ENCODE measurements at places on chromosomes 1 and 21.

DNA sequence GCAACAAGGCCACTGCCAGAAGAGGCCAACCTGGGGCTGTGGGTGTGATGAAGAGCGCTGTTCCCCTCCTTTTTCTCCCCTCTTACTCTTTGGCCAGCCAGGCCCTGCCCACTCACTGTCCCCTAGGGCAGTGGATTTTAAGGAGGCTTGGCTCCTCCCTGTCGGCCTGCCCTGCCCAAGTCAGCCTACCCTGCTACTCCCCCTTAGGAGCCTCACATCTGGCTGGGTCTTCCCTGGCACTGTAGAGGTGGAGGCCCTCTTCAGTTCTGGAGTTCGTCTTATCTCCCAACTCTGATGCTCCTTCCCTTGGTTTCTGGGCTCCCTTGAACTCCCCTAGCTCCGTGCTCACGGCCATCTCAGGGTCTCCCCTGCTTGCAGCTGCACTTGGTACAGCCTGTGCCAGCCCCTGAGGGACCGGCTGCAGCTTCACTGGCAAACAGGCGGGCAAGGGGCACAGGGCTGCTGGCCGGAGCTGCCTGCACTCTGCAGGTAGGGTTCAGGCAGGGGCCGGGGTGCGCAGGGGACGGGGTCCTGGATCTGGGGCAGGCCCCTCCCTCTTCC lies 4.0 kb downstream of the AMPD2 start:
- no peak for DNase-seq

GRCh38 chr1:67582625-67583461 lies 102.2 kb upstream of the GADD45A start:
- no peak for DNase-seq

DNA sequence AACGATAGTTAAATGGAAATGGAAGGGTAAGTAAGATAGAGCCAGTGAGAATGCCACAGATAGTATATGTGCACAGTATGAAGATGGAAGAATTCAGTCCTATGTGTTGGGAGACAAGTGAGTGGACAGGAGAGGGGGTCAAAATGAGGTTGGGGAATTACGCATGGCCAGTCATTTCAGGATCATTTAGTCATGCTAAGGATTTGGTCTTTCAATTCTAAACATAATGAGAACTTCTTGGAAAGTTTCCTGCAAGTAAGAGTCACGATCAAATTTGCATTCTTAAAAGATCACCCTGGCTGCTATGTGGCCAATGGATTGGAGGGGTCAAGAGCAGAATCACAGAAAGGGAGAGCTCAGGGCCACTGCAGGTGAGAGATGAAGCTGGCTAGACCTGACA lies 64.0 kb upstream of the KCNK2 start:
- no peak for DNase-seq

DNA sequence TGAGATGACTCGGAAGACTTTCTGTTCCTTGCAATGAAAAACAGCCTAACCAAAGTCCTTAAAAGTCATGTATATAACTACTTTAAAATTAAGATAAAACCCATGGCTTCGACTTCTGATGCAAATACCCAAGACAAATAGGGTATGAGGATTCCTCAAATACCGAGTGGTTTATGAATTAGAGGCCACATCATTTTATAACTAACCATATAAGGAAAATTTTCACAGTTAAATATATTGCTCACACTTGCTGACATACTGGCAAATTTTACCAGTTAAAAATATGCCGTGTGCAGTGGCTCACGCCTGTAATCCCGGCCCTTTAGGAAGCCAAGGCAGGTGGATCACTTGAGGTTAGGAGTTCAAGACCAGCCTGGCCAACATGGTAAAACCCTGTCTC lies 5.4 kb downstream of the RERE start:
- no peak for DNase-seq

DNA sequence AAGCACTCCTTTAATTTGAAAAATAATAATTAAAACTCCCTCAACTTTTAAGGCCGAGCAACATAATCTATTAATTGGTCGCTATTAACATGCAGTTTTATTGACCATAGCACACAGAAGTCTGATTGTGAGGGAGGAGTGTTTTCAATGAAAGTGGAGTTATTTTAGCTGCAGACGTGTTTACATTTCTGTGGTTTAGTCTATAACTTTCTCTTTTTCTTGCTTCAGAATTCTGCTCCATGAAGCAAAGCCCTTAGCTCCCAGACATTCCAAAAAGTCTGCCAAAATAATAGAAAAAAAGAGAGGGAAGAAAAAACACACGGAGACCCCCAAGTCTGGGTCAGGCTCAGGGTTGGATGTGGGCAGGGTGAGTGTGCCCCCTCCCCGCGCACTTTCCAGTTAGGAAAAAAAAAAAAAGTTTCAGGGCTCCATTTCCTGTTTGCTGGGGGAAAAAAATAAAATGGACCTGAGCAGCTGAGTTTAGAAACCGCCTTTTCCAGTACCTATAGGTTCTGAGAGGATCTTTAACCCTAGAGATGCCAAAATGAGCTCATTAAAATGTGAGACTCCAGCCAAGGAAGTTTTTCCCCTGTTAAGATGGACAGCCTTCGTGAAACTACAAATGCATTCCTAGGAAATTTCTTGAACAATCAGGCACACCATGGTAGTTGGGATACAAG lies 143.7 kb upstream of the ETS2 start:
- DNase-seq, result no peak

GRCh38 chr1:43256675-43257570 lies 12.9 kb upstream of the TMEM125 start:
- no peak for DNase-seq

DNA sequence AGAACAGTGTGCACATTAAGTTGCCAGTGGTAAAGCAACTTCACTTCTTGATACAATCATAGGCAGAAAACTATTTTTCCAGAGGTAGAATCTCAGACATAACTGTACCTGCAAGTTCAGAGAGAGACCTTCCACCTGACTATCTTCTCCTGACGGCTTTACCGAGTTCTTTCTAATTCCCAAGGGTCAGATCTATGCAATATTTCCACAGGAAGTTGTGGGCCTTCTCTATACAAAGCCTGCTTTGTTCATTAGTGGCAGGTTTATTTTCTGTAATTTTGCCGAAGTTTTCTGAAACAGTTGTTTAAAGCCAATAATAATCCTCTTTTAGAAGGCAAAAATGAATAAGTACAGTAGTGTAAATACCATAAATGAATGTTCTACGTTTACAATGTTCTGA lies 58.2 kb upstream of the RCC1 start:
- DNase-seq, result no peak

GRCh38 chr1:25030674-25031589 lies 100.9 kb upstream of the RUNX3 start:
- no peak for DNase-seq

- no peak for DNase-seq
These were observed 25.0 kb downstream of the MCOLN2 start for GRCh38 chr1:84971957-84972356.

GRCh38 chr1:35847935-35848565 lies 35.0 kb upstream of the AGO1 start:
- DNase-seq, result no peak

GRCh38 chr1:68375919-68376318 lies 73.8 kb downstream of the RPE65 start:
- DNase-seq, result no peak

DNA sequence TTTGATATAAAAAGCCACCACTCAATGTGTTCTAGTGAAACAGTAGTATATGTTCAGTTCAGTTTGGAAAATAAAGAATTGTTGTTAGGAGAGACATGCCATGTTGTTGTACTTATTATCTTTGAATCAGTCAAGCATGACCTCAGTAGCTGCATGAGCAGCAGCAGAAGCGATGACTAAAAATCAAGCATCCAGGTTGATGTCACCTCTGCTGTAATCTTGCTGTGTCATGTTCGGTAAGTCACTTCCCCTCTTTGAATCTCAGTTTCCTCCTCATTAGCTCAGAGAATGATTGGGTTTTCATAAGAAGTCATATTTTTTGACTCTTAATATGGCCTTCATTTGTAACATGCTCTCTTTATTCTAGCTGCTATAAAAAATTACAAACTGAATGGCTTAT lies 428.4 kb upstream of the B3GALT2 start:
- no peak for DNase-seq

- no peak for DNase-seq
These were observed 11.5 kb upstream of the COL6A1 start for GRCh38 chr21:45969921-45970673.

GRCh38 chr1:100816049-100816448 lies 78.6 kb downstream of the EXTL2 start:
- no peak for DNase-seq

DNA sequence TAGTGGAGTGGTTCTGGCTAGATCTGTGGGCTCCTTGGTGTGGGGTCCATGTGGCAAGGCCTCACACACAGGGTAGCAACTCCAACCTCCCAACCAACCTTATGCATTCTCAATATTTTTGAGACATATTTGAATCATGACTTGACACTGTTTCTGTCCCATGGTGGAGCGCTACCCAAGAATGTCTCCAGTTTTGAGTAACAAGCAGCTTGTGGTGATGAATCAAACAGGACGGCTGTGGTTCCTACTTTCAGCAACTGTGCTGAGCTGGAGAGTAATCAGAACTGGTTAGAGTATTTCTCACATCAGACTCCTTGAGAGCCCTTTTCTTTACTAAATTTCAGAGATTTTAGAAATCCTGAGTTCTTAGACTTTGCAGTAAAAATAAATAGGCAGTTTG lies 3.1 kb downstream of the LCE3D start:
- no peak for DNase-seq

DNA sequence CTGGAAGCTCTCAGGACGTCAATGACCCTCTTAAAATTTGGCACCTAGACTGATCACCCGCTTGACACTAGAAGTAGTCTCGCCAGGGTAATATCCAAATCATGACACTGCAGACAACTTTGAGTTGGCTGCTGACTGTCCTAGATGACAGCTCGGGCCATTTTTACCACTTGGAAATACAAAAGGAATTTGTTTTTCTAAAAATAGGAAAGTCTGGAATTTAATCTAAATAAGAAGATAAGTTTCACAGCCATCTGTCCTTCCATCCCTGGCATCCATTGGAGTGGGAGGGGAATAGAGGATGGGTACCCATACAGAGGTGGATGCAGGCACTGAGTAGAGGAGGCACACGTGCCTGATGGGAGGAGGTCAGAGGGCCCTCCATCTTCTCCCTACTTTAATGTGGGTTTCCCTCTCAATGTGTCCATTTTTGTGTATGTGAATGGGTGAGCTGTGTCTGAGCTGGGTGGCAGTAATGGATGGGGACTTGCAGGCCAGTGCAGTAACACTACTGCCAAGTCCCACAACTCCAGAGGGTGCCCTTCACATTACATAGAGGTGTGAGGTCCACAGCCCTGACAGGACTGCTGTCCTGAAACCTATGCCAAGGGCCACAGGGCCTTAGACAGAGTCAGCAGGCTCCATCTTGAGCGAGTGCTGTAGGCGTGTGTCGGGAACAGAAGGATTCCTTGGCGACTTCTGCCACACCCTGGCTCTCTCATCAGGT lies 104.8 kb upstream of the IPO9 start:
- DNase-seq, result no peak

- no peak for DNase-seq
These were observed 63.9 kb upstream of the HSD17B7 start for GRCh38 chr1:162726555-162726954.

- DNase-seq, result no peak
These were observed 493 bp upstream of the CHD1L start for GRCh38 chr1:147241934-147242448.

DNA sequence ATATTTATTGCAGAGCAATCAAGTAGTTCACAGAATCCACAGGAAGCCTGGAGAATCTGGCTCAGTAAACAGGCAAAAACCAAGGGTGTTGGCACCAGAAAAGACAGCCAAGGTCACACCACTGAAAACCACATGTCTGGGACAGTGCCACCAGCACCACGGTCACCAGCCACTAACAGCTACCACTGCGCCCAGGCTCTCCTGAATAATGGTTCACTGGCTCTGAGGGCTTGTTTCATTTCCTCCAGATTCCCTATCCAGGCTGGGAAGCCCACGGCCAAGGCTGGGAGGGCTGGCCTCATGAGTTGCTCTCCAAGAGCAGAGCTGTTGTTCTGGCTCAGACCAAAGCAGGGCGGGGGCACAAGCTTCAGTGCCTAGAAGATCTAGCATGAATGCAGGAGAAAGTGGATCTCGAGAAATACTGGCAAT lies 54.5 kb upstream of the PTGFRN start:
- no peak for DNase-seq

DNA sequence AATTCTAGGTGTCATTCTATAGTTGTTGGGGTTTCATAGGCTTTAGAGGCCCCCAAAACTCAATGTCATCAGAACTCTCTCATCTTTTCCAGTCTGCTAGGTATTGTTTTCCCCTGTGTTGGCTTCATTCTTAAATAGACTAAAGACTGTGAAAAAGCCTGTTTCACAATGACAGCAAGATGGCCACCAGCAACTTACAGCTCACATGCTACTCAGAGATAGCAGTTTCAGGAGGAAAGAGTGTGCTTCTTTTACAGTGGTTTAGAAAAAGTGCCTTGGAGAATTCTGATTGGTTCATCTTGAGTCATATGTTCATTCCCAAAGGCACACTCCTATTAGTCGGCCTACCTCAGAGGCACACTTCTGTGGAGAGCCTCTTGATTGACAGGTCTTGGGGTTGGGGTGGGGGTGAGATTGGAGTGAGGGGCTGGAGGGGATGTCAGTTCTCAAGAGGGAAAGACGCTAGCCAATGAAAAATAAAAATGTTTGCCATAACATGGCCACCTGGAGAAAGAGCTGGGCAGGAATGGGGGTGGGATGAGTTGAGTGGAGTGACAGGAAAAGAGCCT lies 8.5 kb downstream of the IL23R start:
- no peak for DNase-seq

GRCh38 chr1:42739753-42740700 lies at the start of gene CLDN19:
CLDN19 (minus strand) TSS chr1:42740236; CDS start chr1:42740063, 173 bp downstream.
- no peak for DNase-seq

DNA sequence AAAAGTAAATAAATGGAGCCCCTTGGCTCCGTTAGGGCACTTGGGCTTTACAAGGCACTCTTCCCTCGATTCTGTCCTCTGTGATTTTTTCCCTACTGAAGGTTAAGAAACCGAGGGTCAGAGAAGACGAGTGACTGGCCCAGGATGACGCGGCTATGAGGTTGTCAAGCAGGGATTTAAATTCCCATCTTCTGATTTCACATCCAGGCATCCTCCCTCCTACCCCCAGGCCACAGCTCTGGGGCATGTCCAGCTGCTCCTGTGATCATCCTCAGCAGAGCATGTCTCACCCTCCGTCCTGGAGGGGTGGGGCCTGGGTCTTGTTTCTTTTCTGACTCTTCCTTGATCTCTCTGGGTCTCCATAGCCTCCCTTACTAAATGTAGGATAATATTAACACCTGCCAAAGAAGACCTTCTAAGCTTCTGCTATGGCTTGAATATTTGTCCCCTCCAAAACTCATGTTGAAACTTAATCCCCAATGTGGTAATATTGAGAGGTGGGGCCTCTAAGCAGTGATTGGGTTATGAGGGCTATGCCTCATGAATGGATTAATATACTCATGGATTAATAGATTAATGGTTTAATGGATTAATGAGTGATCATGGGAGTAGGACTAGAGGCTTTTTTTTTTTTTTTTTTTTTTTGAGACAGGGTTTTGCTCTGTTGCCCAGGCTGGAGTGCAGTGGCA lies 4.6 kb downstream of the CRYBG2 start:
- no peak for DNase-seq

GRCh38 chr1:53957194-53957818 lies 11.2 kb downstream of the LRRC42 start:
- DNase-seq, result peak; percentile 24
